ENCODE measurements at places on chromosomes 6 and 20.

- DNase-seq = no peak
These were observed at the start of gene ANKRD60 for GRCh38 chr20:58228484-58229197. Gene ANKRD60, minus strand, starts transcription at chr20:58228653. Its CDS starts 0 bp downstream, at chr20:58228653.

DNA sequence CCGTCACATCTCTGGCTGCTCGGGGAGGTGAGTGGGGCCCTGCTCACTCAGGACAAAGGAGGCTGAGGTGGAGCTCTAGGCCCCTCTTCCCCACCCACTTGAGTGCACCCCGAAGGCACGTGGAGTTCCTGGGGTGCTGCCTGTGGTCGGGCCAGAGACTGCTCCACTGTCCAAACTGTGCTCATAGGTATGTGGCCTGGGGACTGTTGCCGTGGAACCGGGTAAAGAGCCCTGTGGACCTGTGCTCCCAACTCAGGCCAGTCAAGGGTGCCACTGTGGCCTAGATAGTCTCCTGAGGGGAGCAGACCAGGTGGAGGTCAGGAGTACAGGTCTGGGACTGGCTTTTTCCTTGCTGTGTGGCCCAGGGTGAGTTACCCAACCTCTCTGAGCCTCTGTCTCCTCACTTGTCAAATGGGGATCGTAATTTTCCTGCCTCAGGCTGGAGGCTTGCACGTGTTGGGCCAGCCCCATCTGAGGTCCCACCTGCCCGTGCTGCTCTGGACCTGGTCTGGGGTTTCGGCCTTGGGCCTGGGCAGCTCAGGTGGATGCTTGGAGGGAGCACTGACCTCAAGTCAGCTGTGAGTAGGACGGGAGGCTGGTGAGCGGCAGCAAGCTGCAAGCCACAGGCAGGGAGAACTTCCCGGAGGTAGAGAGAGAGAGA lies 12.4 kb upstream of the NPBWR2 start:
- DNase-seq = no peak

DNA sequence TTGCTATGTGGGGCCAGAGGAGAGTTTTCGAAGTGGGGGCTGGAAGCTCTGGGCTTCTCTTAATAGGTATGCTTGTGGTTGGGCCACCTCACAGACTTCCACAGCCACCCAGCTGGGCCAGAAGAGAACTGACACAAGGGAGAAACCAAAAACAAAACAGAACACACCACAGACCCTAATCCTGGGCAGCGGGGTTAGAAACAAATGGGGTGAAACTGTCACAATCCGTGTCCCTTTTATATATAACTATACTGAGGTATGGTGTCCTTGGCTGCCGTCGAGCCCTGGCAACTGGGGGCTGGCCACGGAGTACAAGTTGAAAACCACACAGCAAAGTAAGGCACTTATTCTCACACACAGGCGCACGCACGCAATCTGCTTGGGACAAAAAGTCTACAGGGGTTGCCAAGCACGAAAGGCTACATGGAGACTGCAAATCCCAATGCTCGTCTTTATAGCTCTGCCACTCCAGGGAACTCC lies 78.3 kb downstream of the TRAM2 start:
- DNase-seq = no peak

DNA sequence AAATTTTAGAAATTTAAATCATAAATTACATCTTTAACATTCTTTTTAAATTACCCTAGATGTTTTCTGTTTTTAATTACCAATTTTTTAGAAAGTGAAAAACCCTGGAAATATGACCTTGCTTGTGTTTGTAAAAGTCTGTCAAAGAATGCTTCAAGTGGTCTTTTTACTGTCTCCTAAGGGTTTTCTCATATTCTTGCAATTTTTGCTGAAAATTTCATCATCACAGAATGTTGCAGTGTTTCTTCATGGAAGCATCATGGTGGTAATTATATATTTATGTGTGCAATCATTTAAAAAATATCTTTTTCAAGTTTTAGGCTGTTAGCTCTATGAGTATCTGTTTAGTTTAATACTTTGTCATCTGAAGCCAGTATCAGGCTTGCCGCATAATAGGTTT lies 178.2 kb downstream of the HDGFL1 start:
- DNase-seq = no peak

DNA sequence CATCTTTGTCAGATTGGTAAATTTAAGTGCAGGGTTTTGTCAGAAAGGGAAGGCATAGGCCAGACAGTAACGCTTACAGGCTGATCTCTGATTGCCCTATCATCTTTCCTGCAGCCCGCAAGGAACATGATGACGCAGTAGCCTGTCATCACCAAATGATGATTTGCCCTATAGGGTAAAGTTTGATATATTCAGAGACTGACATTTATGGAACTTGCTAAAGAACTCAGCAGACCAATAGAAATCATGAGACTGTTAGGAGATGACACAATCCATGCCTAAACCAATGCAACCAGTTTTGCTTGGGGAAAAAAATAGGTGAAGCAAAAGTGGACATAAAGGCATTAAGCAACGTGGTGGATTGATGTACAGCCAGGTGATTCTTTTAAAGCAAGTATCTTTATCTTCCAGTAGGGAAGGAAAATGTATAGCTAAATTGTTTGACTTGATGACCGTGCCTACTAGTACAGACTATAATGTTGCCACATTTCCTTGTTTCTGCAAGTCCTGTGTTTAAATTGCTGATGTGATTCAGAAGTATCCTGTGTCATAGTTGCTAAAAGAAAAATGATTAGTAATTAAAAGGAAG lies 2.4 kb downstream of the NUS1 start:
- DNase-seq = no peak

DNA sequence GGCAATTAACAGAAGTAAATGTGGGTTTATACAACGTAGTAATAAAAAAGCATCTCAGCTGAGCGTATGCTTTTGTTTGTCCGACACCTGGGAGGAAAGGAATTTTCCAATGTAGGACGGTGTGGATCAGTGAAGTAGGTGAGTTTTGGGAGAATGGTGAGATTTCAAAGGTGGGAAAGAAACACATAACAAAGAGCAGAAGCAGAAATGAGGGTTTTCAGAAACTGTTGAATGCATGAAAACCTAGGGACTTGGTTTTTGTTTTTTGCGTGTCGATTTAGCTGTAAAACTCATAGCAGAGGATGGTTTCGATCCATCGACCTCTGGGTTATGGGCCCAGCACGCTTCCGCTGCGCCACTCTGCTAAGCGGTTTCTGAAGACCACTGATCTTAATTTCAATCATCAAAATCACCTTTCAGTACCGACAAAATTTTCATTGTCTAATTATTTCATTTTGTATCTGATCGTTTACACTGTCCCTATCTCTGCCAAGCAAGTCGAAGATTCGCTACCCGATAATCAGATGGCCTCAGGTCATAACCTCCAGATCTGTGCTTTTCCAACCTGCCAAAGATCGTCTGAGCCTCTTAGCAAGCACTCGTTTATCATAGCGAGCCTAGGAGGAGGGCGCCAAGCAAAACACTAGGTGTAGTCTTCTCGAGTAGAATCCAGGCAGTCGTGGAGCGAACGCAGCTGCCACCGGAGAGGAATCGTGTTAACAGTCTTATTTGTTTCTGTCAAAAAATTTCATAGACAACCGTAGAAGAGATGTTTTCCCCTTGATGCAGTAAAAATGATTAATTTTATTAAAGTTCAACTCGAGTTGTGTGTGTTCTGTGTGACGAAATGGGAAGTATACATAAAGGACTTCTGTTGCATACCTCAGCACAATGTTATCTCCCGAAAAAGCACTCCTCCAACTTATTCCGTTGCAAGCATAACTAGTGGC lies 20.9 kb upstream of the POM121L2 start:
- peak; percentile 75 for DNase-seq

DNA sequence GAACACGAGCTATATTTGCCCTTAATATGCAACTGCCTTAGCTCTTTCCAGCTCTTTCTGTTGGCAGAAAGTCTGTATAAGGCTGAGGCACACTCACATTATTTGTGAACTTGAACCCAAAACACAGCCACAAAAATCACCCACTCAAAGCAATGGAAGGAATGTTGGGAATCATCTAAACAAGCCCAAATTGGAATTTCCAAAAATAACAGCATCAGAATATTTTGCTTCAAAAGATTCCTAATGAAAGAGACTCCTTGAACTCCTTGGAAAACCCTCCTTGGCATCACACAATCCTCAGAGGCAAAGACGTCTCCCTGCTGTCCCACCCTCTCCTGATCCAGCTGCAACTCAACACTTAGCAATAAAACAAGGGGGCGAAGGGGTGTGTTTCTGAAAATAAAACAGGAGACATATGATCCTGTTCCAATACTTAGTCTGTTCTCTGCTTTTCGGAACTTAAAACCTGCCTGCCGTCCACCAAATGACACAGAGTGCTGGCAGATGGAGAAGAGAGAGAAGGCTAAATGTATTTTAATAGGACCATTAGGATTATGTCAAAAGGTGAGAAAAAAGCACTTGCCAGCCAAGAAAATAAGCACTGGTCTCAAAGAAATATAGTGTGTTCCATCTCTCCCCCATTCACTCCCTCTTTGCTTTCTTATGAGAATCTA lies 320.7 kb upstream of the JARID2 start:
- DNase-seq = no peak

DNA sequence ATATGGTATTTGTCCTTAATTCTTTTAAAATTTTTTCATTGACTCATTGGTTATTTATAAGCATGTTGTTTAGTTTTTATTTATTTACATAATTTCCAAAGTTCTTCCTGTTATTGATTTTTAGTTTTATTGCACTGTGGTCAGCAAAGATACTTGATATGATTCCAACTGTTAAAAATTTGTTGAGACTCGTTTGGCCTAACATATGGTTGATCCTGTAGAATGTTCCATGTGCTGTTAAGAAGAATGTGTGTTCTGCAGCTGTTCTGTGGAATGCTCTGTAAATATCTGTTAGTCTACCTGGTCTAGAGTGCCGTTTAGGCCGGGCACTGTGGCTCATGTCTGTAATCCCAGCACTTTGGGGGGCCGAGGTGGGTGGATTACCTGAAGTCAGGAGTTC lies 197.7 kb downstream of the CD109 start:
- no peak for DNase-seq

DNA sequence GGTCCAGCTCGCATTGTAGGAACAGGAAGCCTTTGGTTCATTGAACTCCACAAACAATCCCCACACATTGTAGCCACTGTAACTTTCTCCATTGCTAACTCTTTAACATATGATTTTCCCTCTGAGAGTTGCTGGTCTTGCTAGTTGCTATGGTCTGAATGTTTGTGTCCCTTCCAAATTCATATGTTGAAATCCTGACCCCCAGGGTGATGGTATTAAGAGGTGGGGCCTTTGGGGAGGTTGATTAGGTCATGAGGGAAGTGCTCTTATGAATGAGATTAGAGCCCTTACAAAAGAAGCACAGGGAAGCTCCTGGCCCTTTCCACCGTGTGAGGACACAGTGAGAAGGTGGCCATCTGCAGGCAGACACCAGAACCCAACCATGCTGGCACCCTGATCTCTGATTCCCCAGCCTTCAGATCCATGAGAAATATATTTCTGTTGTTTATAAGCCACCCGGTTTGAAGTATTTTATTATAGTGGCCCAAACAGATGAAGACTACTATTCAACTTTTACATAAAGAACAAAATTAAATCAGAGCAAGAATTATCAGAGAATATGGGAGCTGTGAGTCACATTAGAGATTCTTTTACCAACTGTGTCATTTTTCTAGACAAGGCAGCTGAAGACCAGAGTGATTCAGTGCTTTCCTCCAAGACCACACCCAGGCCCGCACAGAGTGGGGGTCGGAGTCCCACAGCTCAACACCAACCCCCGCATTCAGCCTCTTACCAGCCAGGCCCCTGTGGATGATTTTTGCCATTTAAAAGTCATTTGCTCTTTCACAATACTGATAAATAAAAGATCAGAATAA lies 143.0 kb downstream of the SAMD5 start:
- DNase-seq = no peak

GRCh38 chr6:127576874-127577273 lies at the start of gene C6orf58:
Gene C6orf58, plus strand, starts transcription at chr6:127577174. Its CDS starts 12 bp downstream, at chr6:127577186.
- no peak for DNase-seq

- DNase-seq = no peak
These were observed 7.1 kb downstream of the MAP3K5 start for GRCh38 chr6:136784910-136785746.

DNA sequence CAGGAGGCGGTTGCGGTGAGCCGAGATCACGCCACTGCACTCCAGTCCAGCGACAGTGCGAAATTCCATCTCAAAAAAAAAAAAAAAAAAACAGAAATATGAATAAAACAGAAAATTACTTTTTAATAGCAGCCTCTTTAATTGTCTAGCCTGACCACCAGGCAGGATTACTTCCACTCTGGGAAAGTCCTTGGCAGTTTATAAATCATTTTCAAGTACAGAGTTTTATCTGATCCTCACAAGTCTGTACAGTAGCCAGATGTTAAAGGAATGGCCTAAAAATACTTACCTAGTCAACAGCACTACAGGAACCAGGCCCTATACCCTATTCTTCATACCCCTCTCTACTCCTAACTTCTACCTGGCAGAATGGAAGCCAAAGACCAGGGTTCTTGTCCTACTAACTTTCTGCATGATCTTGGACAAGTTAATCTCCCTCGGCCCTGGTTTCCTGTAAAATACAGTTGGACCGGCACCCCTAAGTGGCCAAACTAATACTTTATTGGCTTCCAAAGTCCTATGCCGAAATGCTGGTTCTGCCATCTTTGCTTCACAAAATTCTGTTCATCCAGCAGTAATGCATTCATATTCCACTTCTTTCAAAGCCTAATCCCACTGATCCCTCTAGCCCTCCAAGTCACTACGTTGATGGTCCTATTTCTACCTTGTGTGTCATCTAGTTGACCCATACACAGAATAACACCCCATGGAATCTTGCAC lies 1.9 kb downstream of the EIF2S2 start:
- DNase-seq = no peak

- no peak for DNase-seq
These were observed 239.4 kb downstream of the PHACTR1 start for GRCh38 chr6:12955956-12956355.

DNA sequence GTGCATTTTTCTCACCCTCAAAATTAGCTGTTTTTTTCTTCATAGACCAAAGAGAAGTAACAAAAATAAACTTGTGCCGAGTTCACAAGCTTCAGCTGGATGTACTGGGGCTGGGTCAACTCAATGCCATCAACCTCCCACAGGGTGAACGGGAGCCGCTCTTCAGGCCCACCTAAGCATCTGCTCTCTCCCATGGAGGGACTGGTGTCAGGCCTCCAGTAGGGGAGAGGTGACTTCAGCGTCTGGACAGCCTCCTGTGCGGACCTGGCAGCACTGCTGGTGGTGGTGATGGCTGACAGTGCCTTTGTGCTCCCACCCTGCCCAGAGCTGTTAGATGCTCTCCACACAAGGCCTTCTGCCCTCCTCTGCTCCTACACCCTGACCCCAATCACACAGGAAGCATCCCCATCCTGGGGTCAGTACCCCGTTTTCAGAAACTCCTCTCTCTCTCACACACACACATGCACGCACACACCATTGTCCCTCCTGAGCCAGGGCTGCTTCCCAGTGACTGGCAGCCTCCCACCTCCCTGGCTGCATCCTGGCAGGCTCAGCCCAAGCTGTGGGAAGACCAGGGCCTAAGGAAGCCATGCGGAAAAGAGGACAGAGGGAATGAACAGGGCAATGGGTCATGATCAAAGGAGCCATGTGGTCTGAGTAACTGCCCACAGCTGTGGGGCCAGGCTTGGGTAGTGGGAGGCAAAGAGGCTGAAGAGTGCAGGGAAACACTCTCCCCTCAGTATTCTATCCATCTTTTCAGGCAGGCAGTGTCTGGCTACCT lies 17.7 kb downstream of the CST8 start:
- no peak for DNase-seq

- DNase-seq = peak; percentile 71
These were observed 20.4 kb upstream of the CD109 start for GRCh38 chr6:73675466-73676098.

- no peak for DNase-seq
These were observed 116.6 kb downstream of the MRPL14 start for GRCh38 chr6:44010411-44011349.
